ENCODE measurements at places on chromosomes 2 and 18.

DNA sequence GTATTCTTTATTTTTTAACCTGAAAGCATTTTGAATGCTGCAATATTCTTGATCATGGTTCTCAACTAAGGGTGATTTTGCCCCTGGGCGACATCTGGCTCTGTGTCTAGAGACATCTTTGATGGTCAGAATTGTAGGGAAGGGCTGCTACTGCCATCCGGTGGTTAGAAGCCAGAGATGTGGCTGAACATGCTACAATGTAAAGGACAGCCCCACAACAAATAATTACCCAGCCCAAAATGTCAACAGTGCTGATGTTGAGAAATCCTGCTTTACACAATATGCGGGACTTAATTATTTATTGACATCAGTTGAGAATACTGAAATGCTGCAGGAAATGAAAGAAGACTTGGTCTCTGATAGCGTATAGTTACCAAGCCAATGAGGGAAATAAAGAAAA lies 37.5 kb upstream of the SERPINB2 start:
- DNase-seq, result no peak

DNA sequence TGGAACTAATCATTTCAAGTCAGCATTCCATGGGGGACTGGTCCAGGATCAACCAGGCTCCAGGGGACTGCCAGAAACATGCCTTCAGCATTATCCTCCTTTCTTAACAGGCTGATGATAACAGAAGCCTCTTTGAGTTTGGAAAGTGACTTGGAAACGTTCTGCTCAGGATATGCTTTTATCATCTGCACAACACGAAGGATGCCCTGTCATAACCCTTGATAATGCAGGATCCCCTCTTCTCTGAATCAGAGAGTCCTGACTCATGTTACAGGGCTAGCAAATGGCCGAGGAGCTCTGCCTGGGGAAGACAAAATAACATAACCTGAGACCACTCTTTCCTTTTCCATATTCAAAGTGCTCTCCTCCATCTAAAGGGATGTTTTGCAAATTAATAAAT lies 6.7 kb downstream of the SCYGR3 start:
- DNase-seq, result no peak

GRCh38 chr18:73880387-73880786 lies 267.2 kb downstream of the FBXO15 start:
- no peak for DNase-seq

- no peak for DNase-seq
Observed at GRCh38 chr2:30994227-30995056, 143.8 kb downstream of the GALNT14 start.

- DNase-seq, result no peak
Observed at GRCh38 chr2:165280356-165280755, 41.1 kb downstream of the SCN2A start.

DNA sequence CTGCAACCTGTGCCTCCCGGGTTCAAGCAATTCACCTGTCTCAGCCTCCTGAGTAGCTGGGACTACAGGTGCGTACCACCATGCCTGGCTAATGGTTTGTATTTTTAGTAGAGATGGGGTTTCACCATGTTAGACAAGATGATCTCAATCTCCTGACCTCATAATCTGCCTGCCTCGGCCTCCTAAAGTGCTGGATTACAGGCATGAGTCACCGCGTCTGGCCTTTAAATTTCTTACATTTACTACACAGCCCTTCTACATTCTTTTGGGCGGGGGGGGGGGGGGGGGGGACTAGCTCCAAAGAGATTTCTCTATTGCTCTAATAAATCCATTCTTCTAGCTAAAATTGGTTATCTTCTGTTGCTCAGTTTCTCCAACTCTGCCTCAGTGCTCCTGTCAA lies 964.9 kb upstream of the ACVR2A start:
- DNase-seq, result no peak

DNA sequence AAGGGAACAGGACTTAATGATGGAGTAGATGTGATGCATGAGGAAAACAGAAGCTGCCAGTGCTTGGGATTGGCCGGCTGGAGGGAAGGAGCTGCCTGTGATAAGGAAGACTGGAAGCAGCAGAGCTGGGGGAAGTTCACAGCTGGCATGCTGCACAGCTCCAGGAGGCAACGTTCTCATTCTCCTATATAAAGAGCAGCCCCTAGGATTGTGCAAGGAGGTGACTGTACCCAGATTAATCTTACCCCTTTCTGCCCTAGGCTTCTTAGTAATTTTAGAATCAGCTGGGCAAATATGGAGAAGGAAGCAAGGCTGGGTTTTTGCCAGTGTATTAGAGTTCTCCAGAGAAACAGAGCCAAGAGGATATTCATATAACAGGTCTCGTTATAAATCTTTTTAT lies 155.8 kb downstream of the ALPK2 start:
- DNase-seq, result no peak

- DNase-seq, result peak; percentile 32
Observed at GRCh38 chr2:144567745-144568144, 47.8 kb upstream of the ZEB2 start.

GRCh38 chr18:47831351-47831750 lies 99.1 kb downstream of the SMAD2 start:
- no peak for DNase-seq

- no peak for DNase-seq
Observed at GRCh38 chr18:33803636-33804035, 225.6 kb downstream of the ASXL3 start.

DNA sequence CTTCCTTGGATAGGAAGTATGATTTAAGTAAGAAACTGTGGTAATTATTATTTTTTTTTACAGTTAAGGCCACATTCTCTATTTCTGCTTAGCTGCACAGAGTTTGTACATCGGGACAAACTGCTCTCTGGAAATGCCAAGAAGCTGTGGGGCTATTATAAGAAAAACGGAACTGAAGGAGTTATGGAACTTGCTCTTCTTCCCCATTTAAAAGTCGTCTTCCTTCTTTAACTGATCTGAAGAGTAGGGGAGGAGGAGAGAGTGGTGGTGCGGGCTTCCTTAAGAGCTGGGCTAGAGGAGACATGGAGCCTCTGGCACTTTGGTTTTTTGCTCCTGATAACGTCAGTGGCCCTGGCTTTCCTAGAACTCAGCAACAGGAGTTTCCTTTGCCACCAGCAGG lies 54.4 kb downstream of the RAB31 start:
- no peak for DNase-seq

DNA sequence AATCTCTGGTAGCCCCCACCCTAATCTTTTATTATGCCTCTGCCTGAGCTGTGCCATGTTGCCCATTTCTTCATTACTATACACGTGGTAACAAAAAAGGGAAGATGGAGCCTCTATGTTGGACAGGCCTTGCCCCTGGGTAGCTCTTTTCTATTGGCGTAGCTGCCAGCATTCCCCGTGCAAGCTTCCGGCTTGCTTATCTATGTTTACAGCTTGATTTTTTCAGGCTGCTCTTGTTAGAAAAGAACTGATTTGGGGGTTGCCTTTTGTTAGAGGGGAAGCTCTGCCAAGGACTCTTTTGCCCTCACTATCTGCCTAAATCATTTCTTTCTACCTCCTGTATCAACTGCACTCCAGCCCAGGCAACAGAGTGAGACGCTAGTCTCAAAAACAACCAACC lies 45.5 kb upstream of the ZSWIM2 start:
- DNase-seq, result no peak

- DNase-seq, result no peak
Observed at GRCh38 chr2:213237251-213237650, 47.0 kb upstream of the SPAG16 start.

GRCh38 chr18:36299015-36299414 lies 1.5 kb downstream of the FHOD3 start:
- DNase-seq, result no peak

DNA sequence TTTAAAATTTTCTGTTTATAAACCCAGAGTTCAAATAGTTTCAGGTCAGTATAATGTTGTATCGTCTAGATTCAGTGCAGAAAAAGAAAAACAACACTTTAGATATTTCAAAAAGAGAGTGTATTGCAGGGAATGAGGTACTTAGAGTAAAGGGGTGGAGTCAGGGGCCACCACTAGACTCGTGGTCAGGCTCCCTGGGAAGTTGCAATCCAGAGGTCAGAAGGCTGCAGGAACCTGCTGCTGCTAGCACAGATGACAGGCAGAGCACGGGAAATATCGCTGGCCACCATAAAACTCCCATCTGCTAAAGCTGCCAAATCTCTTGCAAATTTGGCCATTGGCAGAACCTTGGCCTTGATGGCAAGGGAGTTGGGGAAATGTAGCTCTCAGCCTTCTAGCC lies 64.6 kb downstream of the THNSL2 start:
- no peak for DNase-seq

GRCh38 chr18:22470248-22471235 lies 52.8 kb upstream of the CTAGE1 start:
- no peak for DNase-seq

- no peak for DNase-seq
Observed at GRCh38 chr2:1728821-1729220, 15.5 kb downstream of the PXDN start.
